Thymus (tissue), 14 donors: ENCODE measurements at places on chromosomes 5 and 9. TPM values are rescaled to one million over a fixed set of nuclear protein-coding genes. Genes with fewer than 3 reads are reported as not detected.

DNA sequence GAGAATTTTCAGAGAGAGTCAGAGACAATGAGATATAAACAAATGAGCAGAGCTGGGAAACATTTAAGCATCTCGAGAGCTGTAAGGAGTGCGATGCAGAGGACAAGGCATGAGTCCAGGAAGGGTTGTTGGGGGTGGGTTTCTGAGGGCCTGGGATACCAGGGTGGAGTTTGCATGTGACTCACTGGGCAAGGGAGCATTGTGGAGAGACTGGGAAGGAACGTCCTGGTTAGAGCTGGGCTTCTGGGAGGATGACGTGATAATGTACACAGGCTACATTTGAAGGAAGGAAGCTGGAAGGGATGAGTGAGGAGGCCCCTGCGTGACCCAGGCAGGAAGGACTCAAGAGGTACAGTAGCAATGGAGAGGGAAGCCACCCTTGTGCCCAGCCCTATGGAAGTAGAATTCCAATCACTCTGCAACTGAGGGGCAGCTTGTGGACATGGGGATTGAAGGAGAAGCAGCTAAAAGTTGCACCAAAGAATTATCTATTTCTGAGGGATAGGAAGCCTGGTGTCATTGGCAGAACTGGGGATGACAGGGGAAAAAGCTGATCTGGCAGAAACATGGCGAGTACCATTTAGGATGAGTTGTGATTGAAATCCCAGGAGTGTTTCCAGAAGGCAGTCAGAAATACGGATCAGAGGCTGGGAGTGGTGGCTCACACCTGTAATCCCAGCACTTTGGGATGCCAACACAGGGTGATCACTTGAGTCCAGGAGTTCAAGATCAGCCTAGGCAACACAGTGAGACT, 59.3 kb upstream of the AFAP1L1 start:
- no peak for DNase-seq

- no peak for DNase-seq
Observed at GRCh38 chr9:135255033-135255840, 167.8 kb downstream of the OLFM1 start.

Gene IRX1
- 0.94 TPM for total RNA-seq

Gene GFI1B
- 0.61 TPM for total RNA-seq

Gene INSL4
- total RNA-seq = 0.05 TPM

Gene MYORG
- total RNA-seq = 0.52 TPM
